Hippocampal formation (tissue), 2 donors: ENCODE measurements at places on chromosomes 5 and 9.

- DNase-seq, result no peak
Observed at GRCh38 chr5:67578011-67578410, 381.4 kb upstream of the CD180 start.

DNA sequence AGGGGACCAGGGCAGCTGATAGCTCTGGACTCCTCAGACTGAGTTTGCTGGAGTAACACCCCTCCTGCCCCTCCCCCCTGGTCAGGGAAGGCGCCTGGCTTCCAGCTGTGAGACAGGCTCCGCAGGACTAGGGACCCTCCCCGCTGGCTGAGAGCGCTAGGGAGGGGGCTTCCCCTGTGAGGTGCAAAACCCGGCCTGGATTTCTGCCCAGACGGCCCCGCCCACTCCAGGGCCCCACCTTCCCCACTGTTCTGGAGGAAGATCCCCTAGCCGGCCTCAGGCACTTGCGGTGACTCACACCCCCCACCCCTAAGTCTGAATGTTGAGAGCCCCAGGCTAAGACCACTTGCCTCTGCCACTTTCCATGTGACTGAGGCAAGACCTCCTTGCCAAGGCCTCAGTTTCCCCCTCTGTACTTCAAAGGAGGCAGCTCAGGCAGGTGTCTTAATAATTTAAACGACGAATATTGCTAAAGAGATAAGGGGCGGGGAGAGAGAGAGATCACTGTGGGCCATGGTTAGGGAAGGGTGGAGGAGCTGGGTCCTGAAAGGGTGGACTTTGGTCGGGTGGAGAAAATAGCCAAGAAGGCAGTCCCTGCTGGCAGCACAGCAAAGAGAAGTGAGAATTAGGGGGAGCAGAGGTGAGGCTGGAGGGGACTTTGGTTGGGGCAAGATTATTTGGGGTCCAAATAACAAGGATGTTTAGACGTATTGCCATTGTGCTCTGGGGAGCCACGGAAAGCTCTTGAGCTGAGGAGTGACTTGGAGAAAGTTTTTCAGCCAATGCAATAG lies 1.0 kb upstream of the DAB2IP start:
- DNase-seq, result no peak

DNA sequence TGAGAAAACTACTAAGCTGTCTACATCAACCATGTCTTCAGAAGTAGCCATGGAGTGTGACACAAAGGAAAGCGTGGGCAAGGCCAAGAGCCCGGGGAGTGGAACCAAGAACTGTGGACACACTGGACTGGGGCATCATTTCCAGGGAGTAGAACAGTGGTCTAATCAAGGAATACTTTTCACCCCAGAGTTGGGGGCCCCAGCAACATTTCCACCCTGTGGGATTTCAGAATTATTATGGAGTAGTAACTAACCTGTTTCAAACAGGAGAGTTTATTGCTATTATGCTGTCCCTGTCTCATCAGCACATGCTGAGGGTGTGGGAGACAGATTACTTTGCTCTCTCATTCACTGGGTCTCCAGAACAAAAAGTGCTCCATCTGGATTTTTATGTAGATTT lies 58.0 kb upstream of the FSTL4 start:
- no peak for DNase-seq

DNA sequence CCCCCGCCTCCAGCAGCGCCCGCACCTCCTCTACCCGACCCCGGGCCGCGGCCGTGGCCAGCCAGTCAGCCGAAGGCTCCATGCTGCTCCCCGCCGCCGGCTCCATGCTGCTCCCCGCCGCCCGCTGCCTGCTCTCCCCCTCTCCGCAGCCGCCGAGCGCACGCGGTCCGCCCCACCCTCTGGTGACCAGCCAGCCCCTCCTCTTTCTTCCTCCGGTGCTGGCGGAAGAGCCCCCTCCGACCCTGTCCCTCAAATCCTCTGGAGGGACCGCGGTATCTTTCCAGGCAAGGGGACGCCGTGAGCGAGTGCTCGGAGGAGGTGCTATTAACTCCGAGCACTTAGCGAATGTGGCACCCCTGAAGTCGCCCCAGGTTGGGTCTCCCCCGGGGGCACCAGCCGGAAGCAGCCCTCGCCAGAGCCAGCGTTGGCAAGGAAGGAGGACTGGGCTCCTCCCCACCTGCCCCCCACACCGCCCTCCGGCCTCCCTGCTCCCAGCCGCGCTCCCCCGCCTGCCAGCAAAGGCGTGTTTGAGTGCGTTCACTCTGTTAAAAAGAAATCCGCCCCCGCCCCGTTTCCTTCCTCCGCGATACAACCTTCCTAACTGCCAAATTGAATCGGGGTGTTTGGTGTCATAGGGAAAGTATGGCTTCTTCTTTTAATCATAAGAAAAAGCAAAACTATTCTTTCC lies 19.3 kb downstream of the CDKN2A start:
- no peak for DNase-seq

- DNase-seq, result no peak
Observed at GRCh38 chr5:168974082-168974481, 326.9 kb downstream of the SLIT3 start.

DNA sequence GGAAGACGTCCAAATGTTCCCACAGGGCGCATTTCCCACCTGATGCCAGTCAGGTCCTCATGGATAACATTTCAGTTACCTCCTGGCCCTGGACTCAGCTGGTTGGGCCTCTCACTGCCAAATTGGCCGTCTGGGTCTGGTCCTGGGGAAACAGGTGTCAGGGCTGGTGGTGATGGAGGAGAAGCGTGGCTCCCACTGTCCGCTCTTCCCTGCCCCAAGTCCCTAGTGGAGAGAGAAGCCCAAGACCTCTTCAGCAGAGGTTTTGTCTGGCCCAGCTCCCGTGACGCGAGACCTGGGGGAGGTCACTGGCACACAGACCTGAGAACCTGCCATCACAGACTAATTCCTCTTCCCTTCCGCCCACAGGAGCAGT lies 27.8 kb upstream of the PRDM12 start:
- no peak for DNase-seq

- DNase-seq, result no peak
Observed at GRCh38 chr9:114496011-114496410, 9.3 kb downstream of the WHRN start.

- no peak for DNase-seq
Observed at GRCh38 chr5:43063721-43064171, 23.6 kb upstream of the ANXA2R start.
